ENCODE measurements at places on chromosomes 5 and 9.
A peak's percentile ranks its signal among the peaks of the same experiment; 100 is the strongest.

DNA sequence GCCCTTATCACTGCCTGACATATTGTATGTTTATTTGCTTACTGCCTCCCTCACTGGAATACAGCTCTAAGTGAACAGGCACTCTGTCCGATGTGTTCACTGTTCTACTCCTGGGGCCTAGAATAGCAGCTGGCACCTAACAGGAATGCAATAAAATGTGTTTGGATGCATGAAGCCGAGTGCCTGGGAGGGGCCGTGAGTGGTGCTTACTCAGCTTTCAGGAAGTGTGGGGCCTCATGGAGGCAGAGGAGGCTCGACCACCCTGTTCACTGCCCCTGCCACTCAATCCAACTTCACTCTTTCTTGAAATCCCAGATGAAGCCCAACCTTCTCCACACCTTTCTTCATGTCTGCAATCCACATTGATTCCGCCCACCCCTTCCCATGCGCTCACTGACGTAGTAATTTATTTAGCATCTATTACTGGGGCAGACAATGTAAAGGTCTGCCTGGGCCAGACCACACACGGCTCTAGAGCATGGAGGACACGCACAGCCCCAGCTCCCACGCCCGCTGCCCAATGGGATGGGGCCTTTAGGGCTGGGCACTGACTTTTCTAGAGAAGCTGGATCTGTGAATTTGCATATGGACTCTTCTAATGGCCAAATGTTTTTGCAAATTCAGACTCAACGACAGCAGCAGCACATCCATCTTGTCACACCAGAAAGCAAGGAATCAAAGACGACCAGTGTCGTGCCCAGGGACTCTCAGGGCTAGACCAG, 21.3 kb downstream of the TBC1D9B start:
- DNase-seq, result no peak

DNA sequence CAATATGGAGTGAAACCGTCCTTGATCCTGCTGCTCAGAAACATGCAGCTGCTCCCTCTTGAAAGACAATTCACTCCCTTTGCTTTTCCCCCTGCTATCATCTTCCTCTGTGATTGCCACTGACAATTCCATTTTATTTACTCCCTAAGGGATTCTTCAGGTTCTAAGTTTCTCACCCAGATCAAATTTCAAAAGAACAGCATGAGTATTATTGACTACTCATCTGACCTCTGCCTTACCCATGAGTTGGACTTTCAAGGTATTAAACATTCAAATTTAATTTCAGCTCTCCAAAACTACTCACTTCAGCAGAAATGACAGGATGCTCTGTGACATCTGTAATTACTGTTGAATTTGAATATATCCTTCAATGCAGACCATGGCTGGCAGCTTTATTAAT, 236.5 kb upstream of the HAPLN1 start:
- DNase-seq, result no peak

DNA sequence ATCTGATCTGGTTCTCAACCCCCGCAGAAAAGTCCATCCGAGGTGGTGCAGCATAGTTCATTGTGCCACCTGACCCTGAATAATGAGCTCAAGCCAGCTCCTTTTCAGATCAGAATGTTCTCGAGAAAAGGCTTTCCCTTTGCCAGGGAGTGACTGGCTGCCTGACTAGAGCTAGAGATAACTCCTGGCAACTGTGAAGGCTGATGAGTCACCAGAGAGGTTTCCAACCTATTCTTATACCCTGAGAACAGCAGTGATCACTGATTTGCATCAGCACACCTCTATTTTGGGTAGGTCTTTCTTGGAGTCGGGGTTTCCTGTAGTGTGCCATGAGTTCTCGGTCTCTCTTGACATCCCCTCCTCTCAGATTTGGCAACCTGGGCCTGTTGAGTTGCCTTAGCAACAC, 127.9 kb downstream of the PIK3R1 start:
- DNase-seq, result peak; percentile 33

DNA sequence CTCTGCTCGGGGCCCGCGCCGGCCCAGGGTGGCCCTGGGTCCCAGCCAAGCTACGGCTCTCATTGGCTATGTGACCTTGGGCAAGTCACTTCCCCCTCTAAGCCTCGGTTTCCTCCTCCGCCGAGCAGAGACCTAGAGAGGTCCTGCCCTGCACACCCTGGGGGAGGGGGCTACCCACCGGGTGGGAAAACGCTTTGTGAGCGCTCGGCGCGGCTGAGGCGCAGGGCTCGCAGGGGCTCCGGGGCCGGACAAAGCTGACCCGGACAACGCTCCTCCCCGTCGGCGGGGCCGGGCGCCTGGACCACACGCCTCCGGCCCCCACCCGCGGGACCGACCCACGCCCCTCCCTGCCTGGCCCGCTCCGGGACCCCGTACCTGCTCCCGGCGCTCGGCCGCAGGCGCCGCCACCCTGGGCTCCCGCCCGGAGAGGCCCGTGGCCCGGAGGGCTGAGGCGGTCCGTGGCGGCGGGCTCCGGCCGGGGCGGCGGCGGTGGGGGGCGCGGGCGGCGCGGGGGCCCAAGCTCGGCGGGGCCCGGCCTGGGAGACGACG, 85.7 kb upstream of the MELK start:
- DNase-seq, result no peak
